Stimulated activated CD8-positive, alpha-beta memory T cell treated with anti-CD3 and anti-CD28 coated beads, Interleukin-7, amount 100 ng/mL, for 48 hours (primary cell): ENCODE measurements at places on chromosomes 7 and 10.

DNA sequence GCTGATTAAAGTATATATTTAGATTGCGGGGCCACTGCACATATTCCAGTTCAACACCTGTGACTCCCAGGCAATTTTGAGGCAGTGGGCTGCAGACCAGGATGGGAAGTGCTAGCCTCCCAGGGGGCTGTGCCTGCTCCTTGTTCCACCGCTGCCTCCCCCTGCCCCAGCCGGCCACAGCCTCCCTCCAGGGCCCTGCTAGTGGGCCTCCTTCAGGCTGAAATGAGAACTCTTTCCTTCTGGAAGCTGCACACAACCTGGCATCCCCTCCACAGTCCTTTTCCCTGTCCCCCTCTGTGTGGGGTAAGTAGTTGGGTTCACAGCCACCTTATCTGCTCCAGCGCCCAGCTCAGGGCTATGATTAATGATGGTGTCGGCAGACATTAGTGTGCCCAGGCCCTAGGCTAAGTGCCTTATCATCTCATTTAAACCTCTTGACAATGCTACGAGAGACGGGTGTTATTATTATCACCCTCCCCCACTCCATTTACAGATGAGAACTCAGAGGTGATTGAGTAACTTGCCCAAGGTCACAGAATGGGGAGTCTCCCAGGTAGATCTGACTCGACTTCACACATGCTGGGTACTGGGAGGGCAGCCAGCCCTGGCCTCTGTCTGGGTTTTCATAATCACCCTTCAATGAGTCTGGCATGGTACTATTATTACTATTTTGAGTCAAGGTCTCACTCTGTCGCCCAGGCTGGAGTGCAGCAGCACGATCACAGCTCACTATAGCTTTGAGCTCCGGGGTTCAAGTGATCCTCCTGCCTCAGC lies 10.8 kb upstream of the SFRP5 start:
- DNase-seq, result no peak

DNA sequence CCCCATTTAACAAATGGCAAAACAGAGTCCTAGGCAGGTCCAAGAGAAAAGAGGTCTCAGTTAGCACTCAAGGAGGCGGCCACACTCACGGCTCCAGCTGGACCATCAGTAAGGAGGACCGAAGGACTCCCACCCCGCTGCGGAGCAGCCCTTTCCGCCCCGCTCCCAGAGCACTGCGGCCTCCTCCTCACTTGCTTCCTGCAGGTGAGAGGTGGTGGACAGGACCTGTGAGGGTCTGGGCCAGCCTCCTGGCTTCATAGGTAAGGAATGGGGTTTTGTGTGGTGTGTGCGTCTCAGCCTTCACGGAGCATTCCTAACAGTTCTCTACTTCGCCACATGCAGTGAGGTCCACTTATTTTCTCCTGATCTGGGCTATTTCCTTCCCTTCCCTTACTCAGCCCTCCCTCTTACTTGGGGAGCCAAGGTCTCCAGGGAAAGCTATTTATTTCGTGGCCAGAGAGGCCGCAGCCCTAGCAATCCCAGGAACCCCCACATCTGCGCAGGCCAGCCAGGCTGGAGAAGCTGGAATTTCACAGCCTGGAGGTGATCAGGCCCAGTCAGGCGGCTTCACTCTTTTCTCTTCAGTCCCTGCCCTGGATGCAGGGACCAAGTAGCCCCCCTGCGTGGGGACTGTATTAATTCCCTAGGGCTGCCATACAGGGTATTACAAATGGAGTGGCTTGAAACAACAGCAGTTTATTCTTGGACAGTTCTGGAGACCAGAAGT lies 45.9 kb downstream of the ZNF783 start:
- no peak for DNase-seq

DNA sequence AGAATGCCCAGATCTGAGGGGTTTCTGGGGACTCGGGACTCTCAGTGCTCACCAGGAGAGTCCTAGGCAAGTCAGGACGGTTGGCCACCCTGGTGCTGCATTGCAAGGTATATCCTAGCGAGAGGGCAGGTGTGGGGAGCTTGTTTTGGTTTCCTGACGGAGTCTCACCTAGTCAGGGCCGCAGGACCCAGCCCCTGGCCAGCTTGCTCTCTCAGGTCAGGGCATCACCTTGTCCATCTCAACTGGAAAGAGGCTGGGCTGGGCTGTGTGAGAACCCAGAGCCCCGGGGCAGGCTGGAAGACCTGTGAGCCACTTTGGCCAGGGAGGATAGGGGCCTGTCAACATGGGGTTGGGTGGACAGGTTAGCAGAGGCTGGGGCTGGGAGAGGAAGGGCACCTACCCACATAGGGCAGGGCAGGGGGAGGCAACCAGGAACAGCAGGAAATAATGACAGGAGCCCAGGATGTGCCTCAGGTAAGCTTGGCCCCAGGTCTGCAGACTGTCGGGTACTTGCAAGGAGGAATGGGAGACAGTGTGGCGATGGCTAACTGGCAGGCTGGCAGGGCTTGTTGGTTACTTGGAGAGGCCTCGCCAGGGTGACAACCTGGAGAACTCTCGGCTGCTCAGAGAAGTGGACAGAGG lies 31.5 kb downstream of the DNAJB12 start:
- DNase-seq, result no peak

GRCh38 chr10:97427571-97428179 lies 1.7 kb downstream of the PGAM1 start:
- DNase-seq, result no peak

DNA sequence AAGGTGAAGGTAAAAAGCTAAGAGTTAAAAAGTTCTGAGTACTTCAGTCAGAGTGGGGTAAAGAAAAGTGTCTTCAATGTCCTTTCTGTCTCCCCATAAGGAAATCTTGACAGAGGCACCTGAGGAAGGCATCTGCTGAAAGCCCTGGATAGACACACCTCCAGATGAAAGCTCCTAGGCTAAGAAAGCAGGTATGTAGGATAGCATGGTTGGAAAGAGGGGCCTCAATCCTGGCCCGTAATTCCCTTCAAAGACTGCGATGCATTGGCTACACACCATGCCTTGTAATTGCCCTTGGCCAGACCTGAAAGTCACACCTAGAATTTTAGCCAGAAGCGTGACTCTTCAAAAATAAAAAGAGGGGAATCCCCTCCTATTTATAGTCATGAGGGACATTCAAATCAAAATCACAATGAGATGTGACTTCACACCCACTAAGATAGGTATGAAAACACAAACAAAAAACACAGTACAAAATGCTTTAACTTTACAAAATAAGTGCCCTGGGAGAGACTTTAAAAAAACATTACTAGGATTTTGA lies 809.7 kb downstream of the IPMK start:
- no peak for DNase-seq

DNA sequence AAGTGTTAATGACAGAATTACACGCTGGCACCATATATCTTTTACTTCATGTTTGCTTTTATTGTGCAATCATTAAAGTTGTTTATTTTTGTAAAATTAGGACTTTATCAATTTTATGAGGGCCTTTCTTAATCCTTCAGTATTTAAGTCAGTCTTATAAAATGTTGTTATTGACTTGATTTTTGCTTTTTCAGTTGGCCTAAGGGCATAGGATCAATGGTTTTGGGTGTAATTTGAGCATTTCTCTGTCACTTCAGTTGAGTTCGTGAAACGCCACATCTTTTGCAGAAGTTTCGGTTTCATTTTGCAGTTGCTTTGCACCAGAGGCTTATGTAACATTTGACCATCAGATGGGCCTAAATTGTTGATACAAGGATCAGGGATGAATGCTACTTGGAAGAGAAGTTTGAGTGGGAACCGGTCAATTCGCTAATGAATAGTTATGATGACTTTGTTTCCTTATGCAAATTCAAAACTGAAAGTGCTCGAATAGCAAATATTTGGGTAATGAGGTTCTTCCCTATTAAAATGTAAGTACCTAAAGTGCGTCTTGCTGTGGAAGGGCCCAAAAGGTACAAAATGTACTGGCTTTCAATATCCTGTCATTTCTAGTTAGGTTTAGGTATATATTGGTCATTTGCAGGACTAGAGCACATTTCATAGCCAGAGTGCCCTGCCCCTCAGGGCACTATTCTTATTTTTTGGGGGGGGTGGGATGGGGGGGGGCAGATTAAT lies 340.9 kb downstream of the LRMDA start:
- DNase-seq, result no peak

GRCh38 chr7:148982654-148983199 lies 45.6 kb downstream of the PDIA4 start:
- no peak for DNase-seq

- no peak for DNase-seq
Observed at GRCh38 chr7:24318326-24318725, 34.3 kb downstream of the NPY start.

DNA sequence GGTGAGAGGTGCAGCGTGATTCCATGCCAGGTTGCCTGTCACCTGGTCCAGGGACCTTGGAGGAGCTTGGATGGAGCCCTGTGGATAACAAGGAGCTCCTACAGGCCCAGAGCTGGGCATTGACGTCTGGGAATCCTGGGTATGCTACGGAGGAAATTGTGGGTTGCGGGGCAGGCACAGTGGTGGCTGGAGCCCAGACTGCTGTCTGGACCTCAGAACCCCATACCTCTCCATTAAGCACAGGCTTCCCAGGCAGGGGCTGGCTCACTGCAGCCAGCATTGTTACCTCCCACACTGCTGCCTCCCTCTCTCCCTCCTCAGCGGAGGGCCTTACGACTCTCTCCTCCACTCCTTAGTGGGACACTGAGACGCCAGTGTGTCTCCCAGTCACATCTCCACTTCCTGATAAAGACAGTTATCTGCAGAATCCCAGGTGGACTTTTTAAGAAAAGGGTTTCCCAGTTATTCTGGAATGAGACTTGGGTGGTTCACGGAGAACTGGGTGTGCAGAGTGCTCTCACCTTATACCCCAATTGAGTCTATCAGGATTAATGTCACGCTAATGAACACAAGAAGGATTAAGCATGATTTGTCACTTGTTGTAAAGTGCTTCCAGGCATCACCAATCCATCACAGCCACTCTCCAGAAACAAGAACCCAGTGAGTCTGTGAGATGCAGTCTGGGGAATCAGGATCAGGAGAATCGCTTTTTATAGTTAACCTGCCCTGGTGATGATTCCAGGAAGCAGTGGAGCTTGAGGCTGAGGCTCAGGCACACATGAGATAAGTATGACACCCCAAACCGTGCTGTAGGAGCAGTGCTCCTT lies 309.4 kb downstream of the RPS24 start:
- DNase-seq, result no peak
